Cerebellar cortex (tissue), 1 donor: ENCODE measurements at places on chromosomes 1 and 21.

DNA sequence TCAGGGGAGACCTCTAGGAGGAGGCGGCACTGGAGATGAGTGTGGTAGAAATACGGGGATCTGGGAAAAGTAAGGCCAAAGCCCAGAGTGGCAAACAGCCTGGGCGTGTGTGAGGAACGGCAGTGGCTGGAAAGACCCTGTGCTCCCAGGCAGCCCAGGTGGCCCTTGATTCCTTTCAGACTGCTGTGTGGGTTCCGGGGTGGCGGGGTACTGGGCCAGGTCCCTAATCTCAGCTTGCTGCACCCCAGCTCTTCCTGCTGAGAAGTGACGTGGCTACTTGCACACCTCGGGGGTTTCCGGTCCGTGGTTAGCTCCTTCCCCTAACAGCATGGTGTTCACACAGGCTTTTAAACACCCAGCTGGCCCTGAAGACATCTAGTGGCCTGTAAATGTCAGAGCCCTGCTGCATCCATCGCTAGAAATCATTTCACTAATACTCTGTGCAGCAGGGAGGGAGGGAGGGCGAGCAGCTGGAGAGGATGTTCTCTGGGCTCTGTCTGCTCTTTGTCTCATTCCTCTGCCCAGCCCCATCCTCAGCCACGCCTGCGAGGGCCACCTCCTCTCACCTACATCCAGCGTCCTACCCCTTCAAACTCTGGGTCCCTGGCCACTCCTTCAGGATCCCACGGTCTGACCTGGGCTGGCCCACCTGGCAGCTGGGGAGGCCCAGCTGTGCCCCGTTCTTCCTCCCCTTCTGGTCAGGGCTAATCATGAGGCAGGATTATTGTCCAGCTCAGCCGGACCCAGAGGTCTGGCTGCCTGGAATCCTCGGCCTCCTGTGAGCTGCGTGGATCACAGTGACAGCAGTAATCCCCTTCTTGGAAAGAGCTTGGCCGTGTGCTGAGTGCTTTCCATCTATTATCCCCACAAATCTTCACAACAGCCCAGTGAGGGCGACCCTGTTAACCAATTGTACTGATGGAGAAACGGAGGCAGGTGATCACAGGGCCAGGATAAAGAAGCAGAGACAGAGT lies 7.2 kb downstream of the ZDHHC18 start:
- no peak for DNase-seq

GRCh38 chr1:76854255-76854654 lies 13.0 kb upstream of the ST6GALNAC5 start:
- DNase-seq = no peak

DNA sequence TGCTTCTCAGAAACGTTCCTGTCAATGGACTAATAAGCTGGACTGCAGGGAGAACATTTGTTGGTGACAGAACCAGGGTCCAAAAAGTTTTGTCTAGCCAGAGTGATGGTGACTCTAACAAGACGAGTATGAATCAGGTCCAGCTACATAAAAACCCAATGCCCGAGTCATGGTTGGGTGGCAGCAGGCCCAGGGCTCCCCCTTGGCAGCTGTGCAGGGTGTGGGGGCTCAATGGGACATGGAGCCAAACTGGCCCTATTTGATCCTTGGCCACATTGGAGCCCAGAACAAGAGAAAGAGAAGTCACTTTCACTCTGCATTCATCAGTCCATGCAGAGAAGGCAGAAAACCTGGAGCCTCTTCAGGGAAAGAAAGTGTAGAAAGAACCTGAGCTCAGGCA lies 37.9 kb upstream of the TENT5C start:
- no peak for DNase-seq

- DNase-seq = peak; percentile 47
Measured at GRCh38 chr21:29053011-29053553, 20.4 kb downstream of the CCT8 start.

GRCh38 chr1:198864695-198865094 lies 225.9 kb downstream of the PTPRC start:
- DNase-seq = no peak

DNA sequence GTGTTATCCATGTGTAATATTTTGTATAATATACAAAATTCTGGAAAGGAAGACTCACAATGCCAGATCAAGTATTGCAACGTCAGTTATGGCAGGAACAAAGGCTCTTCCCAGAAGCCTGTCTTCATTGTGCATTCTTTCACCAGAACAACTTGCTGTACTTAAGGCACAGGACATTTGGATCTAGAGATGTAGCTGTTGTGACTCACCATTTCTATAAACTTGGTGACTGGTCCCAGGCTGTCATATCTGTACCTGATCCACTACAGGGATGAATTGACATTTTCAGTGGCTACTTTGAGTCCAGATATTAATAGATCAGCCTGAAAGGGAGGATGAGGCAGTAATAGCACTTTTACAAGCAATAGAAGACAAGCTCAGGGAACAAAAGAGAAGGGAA lies 299.8 kb downstream of the DISC1 start:
- no peak for DNase-seq

DNA sequence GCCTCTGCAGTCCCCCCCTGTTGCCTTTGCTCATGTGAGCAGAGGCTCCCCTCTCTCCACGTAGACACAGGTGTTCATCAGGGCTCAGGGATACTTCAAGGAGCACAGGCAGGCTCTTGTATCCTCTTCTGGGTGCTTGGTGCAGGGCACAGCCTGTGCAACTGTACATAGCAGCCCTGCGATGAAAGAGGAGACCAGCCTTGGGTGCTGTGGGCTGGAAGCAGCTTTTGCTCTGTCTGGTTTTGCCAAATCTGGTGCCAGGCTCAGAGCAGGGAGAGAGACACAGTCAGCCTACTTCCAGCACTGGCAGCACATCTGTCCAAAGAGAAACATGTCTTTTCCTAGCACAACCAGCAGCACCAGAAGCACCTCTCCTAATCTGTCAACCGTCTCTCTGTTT lies 132.1 kb downstream of the ETS2 start:
- no peak for DNase-seq

- DNase-seq = no peak
Measured at GRCh38 chr21:37808261-37808660, 108.0 kb downstream of the KCNJ6 start.

- DNase-seq = no peak
Measured at GRCh38 chr21:41666641-41667081, 100.2 kb downstream of the RIPK4 start.

GRCh38 chr1:114274621-114275317 lies 121.1 kb upstream of the SYT6 start:
- no peak for DNase-seq

GRCh38 chr1:228293816-228294500 lies 86.1 kb downstream of the OBSCN start:
- no peak for DNase-seq

DNA sequence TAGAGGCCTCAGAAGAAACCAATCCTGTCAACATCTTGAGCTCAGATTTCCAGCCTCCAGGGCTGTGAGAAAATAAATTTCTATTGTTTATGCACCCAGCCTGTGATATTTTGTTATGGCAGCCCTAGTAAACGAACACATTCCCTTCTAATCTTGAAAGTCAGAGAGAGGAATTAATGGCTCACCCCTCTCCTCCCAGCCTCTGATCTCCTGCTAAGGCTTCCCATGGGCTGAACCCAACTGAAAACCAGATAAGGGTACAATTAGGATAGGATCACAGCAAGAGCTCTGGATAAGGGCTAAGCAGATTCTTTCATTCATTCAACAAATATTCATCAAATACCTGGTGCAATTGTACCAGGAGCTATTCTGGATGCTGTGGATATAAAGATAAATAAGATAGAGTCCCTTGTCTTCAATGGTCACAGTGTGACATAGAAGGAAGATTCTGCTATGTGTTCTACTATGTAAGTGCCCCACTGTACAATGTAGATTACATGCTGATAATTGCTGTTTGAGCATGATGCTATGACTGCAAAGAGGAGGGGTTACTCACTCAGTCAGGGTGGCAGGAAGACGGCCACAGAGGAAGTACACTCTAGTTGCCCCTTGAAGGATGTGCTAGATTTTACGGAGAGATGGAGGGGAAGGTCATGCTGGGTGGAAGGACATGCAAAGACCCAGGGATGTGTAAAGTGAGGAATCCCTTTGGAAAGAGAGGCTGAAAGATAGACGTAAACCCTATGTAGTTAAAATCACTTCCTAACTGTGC lies 203.3 kb upstream of the JUN start:
- no peak for DNase-seq

DNA sequence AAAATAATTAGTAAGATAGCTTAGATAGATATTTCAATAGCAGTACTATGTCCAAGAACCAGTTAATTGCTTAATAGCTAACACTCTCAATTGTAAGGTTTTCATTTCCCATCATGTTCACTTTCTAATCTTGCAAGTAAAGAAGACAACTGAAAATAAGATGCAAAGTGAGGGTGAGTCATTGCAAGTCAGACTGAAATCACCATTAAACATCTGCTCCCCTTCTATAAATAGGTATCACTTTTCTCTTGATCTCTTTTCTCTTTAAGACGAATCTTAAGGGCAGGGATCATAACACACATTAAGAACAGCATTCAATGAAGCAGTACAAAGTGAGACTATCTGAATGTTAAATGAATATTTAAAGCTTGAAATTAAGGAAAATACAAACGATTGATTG lies 40.4 kb downstream of the UBR4 start:
- DNase-seq = no peak

DNA sequence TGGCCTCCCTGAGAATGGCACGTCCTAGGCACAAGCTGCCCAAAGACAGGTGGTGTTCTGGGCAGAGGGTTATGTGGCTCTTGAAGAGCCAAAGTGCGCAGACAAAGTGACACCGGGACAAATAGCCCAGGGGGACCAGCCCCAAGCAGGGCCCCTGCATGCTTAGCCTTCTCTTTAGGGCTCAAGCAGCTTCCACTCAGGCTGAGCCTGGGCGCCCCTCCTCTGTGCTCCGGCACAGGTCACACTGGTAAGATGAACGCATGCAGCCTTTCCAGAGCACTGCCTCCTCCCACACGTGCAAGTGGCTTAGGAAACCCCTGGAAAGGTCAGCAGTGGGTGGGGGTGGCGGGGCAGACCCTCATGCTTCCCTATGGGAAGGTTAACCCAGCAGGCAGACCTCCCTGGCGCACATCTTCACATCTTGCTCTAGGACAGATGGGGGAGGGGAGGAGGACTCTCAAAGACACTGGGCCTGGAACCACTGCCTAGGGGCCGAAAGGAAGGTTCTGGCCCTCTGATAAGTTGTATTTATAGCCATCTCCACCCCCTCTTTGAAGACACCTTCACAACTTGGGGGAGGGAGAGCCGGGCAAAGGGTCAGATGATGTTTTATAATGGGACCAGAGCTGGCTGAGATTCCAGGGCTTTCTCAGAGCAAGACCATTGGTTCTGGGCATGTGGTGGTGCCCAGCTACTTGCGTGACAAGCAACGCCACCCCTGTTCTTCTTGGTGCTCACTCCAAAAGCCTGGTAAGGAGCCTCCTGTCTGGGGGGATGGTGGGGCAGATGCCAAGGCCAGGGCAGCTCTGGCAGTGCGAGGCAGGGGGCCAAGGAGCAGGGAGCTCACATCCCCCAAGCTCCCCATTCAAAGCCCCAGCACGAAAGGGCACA lies 5.5 kb downstream of the KLHL21 start:
- DNase-seq = no peak

DNA sequence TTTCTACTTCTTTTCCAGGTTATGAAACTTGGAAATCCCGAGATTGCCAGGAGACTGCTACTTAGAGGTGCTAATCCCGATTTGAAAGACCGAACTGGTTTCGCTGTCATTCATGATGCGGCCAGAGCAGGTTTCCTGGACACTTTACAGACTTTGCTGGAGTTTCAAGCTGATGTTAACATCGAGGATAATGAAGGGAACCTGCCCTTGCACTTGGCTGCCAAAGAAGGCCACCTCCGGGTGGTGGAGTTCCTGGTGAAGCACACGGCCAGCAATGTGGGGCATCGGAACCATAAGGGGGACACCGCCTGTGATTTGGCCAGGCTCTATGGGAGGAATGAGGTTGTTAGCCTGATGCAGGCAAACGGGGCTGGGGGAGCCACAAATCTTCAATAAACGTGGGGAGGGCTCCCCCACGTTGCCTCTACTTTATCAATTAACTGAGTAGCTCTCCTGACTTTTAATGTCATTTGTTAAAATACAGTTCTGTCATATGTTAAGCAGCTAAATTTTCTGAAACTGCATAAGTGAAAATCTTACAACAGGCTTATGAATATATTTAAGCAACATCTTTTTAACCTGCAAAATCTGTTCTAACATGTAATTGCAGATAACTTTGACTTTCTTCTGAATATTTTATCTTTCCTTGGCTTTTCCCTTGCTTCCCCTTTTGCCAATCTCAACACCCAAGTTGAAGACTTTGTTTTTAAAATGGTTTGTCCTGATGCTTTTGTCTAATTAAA lies 4.0 kb downstream of the CDKN2C start:
- no peak for DNase-seq

DNA sequence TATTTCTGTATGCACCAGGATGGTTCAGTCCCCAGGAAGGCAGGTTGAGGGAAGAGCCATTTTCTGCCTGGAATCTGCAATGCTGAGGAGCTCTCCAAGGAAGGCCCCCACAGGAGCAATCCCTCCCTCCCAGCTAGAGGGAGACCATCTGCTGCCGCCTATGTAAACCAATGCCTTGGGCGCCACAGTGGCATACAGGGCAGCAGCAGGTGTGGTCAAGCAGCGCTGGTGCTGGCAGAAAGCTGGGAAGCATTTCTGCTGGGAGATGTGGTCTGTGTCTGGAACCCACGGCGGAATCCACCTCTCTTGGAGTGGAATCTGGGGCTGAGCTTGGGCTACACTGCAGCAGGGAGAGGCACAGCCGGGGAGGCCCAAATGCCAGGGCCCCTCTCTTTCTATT lies 283.3 kb downstream of the RRAGC start:
- no peak for DNase-seq

- DNase-seq = no peak
Measured at GRCh38 chr1:48107516-48107915, 110.3 kb upstream of the TRABD2B start.

GRCh38 chr1:182889997-182890396 lies 50.9 kb downstream of the DHX9 start:
- DNase-seq = peak; percentile 19

DNA sequence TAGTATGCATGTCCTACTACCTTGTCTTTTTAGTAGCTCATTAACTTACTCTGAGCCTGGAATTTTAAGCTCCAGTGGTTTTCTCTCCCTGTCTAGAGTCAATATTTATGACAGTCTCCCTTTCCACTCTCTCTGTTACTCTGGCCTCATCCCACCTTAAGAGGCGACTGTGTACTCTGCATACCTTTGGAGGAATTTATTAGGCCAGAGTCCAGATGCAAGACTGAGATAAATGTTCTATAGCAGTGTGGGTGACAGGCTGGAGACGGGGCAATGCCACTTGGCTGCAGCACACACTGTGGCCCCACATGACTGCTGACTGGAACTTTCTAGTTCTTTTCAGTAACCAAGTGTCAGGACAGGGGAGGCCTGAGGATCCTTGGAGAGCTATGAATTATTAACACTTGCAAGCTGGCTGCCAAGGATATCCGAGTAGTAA lies 4.1 kb upstream of the PDZK1 start:
- no peak for DNase-seq
